ENCODE measurements at places on chromosomes 13 and 19. TPM values are rescaled to one million over a fixed set of nuclear protein-coding genes. Genes with fewer than 3 reads are reported as not detected.

GIPC3 gene
- total RNA-seq = 0.16 TPM

KANK3 gene
- total RNA-seq = 1.7 TPM

ANKRD24 gene
- 0.30 TPM for total RNA-seq

GRCh38 chr19:44093931-44094765 is at the start of gene ZNF224:
Gene ZNF224 (plus strand): TSS chr19:44094361. CDS start chr19:44097874, 3,513 bp downstream.
- peak; percentile 76 for DNase-seq

DNA sequence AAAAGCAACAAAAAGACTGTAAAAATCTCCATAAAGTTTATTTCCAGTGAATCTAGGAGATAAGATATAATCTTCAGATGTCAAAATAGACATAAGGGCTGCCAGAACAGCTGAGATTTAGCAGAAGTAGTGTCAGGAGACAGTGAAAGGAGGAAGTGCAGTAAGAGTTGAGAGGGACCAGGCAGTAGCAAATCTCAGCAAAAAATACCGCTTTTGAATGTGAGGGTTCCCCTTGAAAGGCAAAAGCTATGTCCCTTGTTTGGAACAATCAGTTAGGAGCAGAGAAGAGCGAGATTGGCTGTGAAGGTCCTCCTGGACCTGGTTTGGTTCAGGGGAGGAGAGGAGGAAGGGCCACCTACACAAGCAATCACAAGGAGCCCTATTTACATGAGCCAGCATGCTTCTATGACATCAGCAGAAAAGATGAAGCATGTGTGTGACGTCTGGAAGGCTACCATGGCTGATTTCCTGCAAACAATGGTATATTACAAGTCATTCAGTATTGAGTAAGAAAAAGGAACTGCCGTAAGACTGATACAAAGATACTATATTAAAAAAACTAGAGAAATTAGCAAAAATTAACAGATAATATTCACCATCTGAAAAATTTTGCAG is 98.9 kb upstream of the SIAH3 start:
- DNase-seq = no peak

- DNase-seq = no peak
Measured at GRCh38 chr13:48923376-48923775, 52.3 kb upstream of the FNDC3A start.

DNA sequence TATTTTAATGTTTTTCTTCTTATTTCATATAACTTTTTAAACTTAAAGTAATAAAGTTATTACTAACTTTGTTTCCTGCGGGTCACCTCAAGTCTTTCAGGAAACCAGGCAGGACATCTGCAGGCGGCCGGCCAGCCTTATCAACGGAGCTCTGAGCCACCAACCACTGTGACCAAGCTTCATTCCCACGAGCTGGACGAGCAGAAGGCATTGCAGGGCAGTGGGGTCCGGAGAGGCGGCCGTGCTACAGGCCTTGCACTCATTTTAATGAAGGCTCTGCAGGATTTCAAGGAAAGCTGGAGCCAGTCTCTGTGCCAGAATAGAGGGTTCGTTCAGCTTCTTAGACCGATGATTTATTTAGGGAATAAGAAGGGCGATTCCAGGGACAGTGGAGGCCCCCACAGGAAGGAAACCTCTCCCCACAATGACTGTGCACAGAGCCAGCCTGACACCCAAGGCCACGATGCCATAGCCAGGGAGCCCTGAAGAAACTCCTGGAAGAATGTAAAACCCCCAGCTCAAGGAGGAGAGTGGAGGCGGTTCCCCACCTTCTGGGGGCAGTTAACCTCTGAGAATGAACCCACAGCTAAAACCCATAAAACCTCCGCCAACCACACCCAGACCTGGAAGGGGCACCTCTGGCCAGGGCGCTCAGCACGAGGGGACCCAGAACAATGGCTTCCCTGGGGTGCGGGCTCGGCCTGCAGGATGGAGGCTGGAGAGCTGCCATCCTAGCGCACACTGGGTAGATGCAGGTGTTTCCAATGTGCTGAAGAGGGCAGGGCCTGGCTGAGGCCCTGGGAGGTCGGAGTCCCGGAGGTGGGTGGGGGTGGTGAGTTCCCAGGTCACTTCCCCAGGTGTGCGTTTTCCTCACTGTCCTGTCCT is 75.0 kb downstream of the RASA3 start:
- no peak for DNase-seq

DNA sequence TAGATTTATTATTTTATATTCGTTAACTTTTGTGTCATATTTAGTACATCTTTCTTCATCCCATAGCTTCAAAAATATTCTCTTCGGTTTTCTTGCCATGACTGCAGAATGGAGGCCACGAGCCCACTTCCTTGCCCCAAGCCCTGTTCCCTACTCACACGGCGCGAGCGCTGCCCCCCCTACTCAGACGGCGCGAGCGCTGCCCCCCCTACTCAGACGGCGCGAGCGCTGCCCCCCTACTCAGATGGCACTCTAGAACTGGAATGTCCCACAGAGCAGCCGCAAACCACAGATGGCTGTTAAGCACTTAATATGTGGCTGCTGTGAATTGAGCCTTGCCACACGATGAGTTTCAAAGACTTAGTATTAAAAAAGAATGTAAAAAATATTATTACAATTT is 102.2 kb upstream of the PEG3 start:
- DNase-seq = no peak

DNA sequence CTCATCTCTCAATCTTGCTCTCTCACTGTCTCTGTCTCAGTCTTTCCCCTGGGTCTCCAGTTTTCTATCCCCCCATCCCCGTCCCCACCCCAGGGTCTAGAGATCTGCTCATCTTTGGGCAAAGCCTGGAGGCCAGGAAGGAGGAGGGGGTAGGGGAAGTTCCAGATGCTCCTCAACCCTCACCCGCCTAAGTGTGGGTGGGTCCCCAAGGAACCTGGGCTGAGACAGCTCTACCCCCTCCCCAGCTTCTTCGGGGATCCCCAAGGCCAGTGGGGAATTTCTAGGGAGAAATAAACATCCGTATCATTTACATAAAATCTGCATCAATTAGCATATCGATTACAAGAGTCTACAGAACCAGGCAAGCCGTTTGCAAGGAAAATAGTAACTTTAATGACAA is 31.8 kb upstream of the SEMA6B start:
- DNase-seq = no peak

DNA sequence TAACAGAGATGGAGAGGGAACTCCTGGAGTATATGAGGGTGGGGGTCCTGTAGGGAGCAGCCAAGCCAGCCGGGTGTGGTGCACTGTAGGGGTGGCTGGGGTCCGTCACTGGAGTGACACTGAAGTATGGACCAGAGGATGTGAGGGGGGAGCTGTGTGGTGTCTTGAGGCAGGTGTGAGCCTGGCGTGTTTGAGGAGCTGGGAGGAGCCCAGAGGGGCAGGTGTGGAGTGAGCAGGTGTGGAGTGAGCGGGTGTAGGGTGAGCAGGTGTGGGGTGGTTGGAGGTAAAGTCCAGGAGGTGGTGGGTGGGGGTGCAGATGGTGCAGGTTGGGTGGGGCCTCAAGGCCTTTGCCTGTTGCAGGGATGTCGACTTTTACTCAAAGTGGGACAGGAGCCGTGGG is 5.9 kb downstream of the B3GNT8 start:
- no peak for DNase-seq

DNA sequence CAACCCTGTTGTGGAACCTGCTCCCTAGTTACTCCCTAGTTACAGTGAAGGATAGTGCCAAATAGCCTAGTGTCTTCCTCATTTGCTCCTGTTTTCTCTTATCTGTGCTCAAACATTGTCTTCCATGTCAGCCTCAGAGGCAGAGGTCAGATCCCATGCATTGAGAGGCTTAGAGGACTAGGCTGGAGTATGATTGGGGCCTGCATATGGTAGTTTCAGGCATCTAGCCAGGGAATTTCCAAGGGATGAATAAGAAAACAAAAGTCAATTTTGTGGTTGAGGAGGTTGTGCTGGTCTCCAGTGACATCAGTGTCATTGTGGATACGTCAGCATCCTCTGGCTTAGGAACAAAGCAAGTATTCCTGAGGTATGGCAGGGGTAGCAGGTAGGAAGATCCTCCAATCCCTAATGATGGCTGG is 9.4 kb downstream of the ZNF546 start:
- DNase-seq = no peak

GRCh38 chr13:93450761-93451160 is 224.2 kb downstream of the GPC6 start:
- DNase-seq = no peak

GRCh38 chr19:912181-913079 is 589 bp downstream of the R3HDM4 start:
- DNase-seq = no peak
